T-helper 17 cell (primary cell): ENCODE measurements at places on chromosomes 4 and X.

- no peak for DNase-seq
Observed at GRCh38 chrX:85630901-85631300, 251.4 kb upstream of the POF1B start.

DNA sequence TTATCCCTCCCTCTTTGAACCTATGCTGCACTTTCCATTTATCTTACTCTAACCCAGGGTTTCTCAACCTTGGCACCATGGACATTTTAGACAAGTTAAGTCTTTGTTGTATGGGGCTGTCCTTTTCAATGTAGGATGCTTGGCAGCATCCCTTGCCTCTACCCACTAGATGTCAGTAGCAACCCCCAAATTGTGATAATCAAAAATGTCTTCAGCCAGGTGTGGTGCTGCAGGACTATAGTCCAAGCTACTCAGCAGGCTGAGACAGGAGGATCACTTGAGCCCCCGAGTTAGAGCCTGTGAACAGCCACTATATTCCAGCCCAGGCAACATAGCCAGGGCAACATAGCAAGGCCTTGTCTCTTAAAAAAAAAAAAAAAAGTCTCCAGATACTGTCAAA, 7.0 kb downstream of the LRCH2 start:
- DNase-seq = no peak

DNA sequence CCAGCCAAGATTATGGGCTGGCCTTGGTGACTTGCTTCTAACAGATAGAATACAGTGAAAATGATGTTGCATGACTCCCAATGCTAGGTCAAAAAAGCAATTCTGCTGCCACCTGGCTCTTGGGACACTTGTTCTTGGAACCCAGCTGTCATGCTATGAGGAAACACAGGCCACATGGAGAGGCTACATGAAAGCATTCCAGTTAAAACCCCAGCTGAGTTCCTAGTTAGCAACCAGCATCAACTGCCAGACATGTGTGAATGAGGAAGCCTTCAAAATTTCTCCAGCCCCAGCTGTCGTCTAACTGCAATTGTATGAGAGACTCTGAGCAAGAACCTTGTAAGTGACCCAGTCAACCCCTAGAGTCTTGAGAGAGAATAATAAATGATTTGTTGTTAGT, 105.2 kb upstream of the FGF16 start:
- no peak for DNase-seq

- no peak for DNase-seq
Observed at GRCh38 chr4:48694824-48695223, 85.3 kb downstream of the FRYL start.

GRCh38 chrX:124720532-124720931, 374.2 kb downstream of the SH2D1A start:
- DNase-seq = no peak

- DNase-seq = no peak
Observed at GRCh38 chrX:132591719-132592275, 103.0 kb upstream of the MBNL3 start.

GRCh38 chr4:57080781-57081650, 29.2 kb downstream of the IGFBP7 start:
- no peak for DNase-seq

GRCh38 chr4:122772986-122773385, 40.5 kb downstream of the BBS12 start:
- DNase-seq = no peak

GRCh38 chr4:95596676-95597075, 47.9 kb upstream of the UNC5C start:
- no peak for DNase-seq

- DNase-seq = no peak
Observed at GRCh38 chrX:10156199-10157031, at the start of gene CLCN4. Gene CLCN4 (plus strand): TSS chrX:10156975. CDS start chrX:10185033, 28,058 bp downstream.

DNA sequence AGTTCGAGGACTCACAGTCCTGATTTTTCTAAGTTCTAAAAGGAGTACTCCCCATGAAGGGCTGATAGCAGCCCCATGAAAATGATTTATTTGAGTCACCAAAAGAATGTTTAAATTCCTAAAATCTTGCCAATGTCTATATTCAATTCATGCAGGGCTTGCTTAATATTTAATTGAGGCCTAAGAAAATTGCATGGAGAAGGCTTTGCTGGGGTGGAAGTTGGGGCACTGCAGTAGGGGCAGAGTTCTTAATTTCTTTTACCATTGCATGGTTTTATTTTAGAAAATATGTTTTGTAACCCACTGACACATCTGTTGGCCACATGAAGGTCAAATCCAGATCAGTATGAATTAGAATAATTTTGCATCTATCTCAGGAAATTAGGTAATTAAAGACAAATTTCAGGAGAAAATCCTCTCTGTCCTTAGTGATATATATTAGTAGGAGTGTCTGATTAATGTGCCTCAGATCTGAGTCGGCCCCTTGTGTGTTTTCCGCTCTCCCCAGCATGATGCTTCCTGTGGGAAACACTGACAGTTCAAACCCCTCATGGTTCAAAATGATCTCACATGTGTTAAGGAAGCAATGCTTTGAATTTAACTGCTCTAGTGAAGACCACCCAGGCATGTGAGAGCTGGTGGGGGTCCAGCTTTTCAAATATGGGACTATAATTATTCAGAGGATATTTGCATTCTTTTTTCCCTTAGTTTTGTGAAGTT, 54.0 kb upstream of the EGFL6 start:
- no peak for DNase-seq

DNA sequence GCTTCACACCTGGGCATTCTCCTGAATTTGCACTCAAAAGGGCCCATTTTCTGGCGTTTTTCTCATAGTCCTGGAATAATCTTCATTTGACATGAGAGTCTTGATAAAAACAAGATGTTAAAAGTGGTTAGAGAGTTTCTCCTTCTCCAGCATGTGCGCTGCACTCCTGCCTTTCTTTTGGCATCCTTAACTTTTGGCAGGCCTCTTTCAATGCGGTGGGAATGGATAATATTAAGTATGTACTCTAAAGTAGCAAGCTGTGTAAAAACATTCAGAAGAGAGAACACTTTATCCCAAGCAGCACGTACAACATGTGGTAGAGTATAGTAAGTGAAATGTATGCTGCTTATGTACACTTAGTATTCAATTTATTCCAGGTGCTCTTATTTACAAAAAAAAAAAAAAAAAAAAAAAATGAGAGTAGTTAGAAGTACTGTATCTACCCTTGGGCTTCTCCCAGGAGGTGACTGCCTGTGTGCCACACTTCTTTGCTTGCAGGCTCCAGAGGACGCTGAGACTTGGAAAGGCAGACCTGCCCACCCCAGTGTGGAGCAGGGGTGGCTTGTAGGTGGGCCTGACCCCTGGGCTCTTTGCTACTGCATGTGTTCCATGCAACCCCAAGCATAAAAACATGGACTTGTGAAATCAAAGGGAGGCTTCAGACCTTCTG, 3.9 kb downstream of the FGF2 start:
- no peak for DNase-seq

- no peak for DNase-seq
Observed at GRCh38 chr4:60805500-60806313, 394.4 kb upstream of the ADGRL3 start.

- no peak for DNase-seq
Observed at GRCh38 chr4:68499021-68499420, 51.8 kb downstream of the TMPRSS11E start.

DNA sequence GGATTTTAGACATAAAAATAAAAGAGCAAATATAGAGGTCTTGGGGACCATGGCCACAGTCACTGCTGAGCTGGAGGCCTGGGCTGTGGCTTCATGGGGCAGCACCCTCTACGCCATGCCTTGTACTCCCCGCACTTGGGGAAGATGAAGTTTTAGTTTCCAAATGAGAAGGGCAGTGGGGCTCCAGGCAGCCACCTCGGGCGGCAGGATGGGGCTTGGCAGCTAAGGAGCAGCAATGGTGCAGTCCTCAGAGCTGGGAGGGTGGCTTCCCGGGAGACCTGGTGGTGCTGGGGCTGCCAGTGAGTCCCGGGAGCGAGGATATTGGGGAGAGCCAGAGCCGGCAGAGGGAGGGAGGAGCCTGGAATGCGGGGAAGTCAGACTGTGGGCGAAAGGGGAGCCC, 2.4 kb downstream of the CXCR3 start:
- DNase-seq = no peak

DNA sequence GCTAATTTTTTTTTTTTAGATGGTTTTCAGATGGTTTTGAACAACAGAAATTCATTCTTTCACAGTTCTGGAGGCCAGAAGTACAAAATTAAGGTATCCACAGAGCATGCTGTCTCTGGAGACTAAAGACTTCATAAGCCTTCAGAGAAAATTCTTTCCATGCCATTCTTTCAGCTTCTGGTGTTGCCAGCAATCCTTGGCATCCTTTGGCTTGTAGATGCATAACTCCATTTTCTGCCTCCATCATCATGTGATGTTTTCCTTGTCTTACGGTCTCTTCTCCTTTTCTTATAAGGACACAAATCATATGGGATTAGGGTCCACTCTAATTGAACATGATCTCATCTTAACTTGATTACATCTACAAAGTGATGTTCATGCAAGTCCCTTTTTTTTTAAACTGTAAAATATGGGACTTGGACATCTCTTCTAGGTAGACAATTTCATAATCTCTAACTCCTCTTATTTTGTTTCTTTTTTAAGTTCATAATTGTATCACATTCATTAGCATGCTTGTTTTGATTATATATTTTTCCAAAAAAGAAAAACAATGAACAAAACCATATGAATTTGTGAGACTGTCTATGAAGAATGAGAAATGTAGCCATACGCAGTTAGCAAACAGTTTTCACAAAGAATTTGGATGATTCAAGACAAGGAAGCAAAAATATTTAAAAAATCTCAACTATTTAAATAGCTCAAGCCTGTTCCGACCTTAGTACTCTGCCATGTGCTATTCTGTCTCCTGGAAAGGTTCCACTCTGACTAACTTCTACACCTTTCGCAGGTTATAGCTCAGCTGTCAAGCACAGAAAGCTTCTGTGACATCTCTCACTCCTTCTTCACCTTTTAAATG, 53.1 kb upstream of the GIMD1 start:
- no peak for DNase-seq

DNA sequence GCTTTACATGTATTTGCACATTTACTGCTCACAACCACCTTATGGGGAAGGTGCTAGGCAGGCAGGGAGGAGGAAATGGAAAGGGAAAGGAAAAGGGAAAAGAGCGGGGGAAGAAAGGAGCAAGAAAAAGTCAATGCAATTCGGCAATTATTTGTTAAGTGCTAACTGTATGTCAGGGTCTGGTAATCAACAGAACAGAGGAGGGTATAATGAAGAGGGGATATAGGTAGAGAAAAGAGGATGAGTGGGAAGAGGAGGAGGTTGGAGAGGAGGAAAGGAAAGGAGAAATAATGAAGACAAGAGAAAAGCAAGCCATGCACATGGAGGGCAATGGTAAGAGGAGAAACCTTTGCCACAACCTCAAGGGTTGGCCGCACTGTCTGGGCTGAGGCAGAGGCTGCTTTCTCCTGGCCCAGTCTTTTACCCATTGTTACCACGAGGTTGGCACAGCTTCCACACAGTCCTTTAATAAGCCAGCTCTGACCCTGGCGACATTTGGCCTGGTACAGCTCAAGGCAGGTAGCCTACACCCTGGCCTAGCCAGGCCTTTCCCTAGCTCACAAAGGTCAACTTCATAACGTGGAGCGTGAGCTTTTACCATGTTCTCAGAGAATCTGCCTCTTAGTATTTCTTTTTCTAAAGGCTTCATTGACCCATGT, 836 bp downstream of the BTK start:
- DNase-seq = no peak

- no peak for DNase-seq
Observed at GRCh38 chr4:123088501-123088900, 166.1 kb upstream of the NUDT6 start.

DNA sequence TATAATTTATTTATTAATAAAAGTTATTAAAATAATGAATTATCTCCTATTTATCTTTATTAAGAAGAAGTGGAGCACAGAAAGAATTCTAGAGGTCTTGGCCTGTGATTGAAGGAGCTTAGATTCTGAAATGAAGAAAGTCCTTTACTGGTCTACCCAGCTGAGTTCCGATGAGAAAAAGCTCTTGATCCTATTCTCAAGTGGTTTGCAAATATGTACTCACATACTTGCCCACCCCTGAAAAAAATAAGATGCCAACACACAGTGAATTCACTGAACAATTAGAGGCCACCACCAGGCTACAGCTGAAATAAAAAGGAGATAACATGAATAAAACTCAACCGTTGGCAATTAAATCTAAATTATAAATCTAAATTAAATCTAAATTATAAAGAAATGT, 253.4 kb downstream of the MAPK10 start:
- DNase-seq = no peak

DNA sequence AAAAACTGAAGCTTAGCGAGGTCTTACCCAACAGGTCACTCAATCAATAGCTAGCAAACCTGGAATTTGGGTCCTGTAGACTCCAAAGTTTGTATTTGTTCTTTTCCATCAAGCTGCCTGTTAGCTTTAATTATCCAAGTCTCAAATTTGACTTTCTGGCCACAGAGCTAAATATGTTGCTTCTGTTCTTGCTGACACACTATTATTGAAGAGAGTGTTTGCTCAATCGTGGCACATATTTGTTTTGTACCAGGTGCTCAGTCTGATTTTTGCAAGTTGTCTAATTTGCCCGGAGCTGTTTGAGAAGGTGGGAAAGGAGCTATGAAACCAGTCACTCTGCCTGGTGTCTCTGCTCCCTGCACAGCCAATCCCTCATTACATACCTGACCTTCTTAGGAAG, 41.7 kb upstream of the FRMD7 start:
- DNase-seq = no peak

- no peak for DNase-seq
Observed at GRCh38 chrX:23959781-23960180, 52.0 kb downstream of the CXorf58 start.

DNA sequence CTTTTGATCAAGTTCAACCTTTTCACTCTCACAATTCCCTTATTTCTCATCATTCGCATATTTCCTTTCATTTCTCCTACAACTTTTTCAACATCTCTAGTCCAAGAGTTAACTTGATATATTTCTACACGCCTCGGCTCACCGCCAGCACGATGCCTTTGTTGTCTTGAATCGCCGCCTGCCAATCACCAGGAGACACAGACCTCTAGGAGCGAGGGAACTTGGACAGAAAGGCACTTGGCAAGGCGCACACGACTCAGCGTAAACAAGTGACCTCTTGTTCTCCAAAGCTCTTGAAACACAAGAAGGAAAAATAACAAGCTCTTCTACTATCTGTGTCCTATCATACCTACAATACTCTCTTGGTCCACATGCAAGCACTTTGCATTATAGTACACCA, 27.1 kb upstream of the RBMX start:
- DNase-seq = no peak

DNA sequence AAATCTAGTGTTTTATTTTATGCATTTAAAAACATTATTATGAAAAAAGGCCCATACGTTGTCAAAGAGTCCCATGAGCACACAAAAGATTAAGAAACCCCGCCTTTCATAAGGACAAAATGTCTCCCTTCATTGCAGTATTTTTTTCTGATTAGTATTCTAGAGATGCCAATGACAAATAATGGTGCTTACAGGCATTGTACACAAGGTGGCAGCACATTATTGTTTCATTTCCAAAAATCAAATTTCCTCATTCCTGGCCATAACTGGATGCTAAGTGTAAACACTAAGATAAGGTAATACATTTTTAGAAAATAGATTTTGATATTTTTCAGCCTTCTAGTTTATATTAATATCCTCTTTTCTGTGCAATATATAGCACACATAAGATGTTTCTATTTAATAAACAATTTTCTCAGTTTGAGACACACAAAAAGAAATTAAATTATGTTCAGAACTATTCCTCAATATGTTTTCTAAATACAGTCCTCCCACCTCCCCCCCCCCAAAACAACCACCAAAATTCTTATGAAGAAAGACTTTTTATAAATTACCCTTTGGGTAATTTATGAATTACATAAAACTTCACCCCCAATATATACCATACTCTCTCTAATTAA, 47.7 kb downstream of the TIGD2 start:
- DNase-seq = no peak

GRCh38 chr4:25958110-25958509, 44.1 kb downstream of the SMIM20 start:
- no peak for DNase-seq
